ENCODE measurements at places on chromosomes 2 and 18.

DNA sequence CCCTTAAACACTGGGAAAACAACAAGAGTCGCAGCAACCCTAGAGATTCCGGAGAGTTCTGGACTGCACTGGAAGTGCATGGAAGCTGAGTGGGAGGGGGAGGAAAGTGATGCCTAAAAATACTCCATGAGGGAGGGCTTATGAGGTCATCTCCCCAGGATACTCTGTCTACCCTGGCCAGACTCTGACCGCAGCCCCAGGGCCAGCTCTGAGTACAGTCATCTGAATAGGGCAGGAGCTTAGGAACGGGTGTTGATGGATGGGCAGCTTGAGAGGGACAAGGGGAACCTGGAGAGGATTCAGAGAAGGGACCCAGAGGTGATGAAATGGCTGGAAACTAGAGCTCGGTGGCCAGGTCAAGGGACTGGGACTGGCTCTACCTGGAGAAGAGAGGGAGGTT is 79.3 kb upstream of the IGFBP5 start:
- no peak for DNase-seq

GRCh38 chr2:205656941-205657340 is 25.4 kb upstream of the NRP2 start:
- DNase-seq, result no peak

- no peak for DNase-seq
Measured at GRCh38 chr2:64595397-64596176, 58.1 kb downstream of the SERTAD2 start.

- DNase-seq, result no peak
Measured at GRCh38 chr2:196201229-196202009, 30.0 kb upstream of the STK17B start.

DNA sequence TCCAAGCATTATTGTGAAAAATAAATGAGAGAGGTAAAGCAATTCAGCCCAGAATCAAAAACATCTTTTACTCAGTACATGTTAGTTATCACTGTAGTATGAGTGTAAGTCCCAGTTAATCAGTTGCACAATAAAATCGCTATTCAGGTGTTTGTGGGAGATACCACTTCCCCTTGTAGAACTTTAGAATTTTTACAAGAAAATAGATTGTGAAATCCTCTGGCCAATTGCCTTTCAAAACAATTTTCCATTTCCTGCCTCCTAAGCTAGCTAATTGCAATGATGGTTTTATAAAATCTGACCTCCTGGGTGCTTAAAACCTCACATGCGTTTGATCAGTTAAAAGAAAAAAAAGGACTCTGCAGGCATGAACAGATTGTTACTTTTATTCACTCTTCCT is 332.5 kb downstream of the PID1 start:
- no peak for DNase-seq

- DNase-seq, result no peak
Measured at GRCh38 chr2:188675391-188676009, 298.7 kb upstream of the COL3A1 start.

DNA sequence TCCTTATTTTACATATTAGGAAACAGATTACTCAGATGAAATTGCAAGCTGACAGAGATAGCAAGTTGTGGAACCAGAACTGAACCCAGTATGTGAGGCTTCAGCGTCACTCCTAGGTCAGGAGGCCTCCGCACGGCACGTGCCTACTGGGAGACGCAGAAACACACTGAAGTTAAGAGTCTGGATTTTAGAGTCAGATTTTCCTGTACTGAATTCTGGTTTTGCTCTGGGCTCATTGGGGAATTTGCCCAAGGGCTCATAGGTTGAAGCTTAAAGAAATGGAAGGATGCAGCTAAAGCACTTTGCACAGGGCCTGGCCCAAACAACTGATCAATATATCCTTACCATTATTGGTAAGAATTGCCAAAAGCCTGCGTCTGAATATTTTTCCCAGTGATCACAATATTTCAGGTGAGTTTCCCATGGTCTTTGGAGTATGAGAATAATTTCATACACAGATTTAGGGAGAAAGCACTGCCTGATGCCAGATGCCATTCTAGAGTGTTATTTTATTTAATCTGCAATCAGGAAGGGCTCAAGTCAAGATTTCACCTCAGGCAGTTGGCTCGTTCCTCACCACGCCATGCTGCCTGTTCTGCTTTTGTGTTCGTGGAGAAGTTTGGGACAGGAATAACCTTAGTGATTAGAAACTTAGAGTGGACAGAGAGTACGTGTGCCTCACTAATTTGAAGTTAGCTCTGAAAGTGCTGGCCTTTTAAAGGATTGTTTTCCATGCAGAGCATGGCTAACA is 331.9 kb downstream of the MYCN start:
- DNase-seq, result no peak

DNA sequence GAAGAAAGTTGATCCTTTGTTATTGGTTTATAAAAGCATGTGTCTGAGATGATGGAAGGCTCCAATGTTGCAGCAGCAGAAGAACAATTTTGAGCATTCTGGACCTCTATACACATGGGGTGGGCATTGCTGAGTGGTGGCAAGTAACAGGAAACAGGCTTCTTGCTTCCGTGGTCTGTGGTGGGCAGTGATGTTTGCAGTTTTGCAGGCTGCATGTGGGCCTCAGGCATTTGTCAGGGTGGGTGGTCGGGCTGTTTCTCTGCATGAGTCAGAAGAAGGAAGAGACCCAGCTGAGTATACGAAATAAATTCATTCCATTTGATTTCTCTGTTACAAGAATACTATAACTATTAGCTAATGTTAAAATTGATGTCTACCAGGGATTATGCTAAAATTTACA is 239.5 kb upstream of the COL3A1 start:
- no peak for DNase-seq

DNA sequence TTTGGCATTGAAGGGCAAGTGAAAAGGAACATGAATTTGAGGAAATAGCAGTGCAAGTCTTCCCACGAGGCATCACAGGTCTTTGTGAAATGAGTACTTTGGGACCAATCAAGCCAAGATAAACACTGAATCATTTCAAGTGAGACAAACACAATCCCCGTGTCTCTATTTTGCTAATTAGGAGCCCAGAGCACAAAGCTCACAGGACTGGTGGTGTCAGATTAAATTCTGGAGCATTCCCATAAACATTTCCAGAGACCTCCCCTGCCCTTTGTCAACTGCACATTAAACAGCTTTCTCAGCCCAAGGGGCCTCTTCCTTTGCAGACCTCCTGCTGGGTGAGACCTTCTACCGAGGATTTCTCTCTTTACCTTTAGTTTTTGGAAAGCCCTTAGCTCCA is 50.7 kb downstream of the DAPL1 start:
- DNase-seq, result no peak

Data from CD4-positive, alpha-beta T cell treated with Interleukin-2 at 100 ng/mL for 4 hours (primary cell).